ENCODE measurements at places on chromosomes 1 and 21.

- DNase-seq = no peak
Observed at GRCh38 chr1:228396770-228397662, 9.6 kb downstream of the TRIM11 start.

GRCh38 chr1:186927884-186928283 lies 99.1 kb downstream of the PLA2G4A start:
- no peak for DNase-seq

- no peak for DNase-seq
Observed at GRCh38 chr1:7621334-7622219, 149.5 kb upstream of the VAMP3 start.

GRCh38 chr1:212351588-212352362 lies 62.9 kb downstream of the PACC1 start:
- no peak for DNase-seq

GRCh38 chr1:94979656-94980581 lies 53.0 kb upstream of the CNN3 start:
- DNase-seq = no peak

DNA sequence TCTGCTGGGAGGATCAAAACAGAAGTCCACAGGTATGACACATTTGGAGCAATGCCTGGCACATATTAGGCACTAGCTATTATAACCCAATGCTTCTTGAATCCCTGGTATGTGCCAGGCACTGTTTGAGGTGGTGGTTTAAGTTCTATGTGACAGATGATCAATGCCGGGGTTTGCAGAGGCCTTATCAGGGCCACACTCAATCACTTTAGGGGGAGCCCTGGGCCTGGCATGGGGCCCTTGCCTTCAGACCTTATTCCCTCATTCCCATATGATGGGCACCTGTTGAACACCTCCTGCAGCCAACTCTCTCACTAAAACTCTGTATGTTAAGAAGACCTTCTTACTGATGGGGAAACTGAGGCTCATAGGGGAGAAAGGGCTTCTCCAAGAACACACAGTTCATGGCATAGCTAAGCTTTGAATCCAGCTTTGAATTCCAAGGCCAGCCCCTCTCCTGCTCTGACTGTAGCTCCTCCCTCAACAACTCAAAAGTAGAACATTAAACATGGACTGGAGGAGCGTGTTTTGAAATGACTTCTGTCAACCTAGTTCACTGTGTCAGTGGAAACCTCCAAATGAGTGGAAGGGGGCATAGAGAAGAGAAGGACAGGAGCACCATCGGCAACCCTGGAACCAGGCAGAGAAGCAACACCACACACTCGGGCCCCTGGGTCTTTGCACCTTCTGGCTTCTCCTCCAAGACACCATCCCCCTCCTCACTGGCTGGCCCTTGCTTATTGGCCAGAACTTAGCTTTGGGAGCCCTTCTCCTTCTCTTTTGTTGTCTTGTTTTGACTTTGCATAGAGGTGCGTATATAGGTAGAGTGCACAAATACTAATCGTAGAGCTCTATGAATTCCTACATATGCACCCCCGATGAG lies 6.6 kb upstream of the IFFO2 start:
- DNase-seq = no peak

- DNase-seq = no peak
Observed at GRCh38 chr1:183945428-183946319, 91.9 kb downstream of the COLGALT2 start.

DNA sequence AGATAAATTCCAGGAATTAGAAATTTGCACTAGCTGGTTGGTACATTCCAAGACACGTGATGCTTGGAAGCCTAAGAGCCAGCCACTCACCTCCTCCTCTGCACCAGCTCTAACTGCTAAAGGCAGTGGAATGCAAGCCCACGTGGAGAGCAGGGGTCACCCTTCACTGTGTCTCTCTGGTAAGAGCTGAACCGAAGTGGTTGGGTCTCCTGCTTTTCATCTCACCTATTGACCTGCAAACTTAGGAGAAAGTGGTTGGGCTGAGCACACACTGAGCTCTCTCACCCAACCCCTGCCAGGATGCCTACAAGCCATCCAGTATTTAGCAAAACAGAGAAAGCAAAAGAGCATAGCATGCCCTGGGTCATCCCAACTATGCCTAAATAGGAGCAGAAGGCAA lies 19.3 kb downstream of the HAO2 start:
- no peak for DNase-seq

GRCh38 chr1:168148916-168149315 lies 12.2 kb upstream of the GPR161 start:
- no peak for DNase-seq

- no peak for DNase-seq
Observed at GRCh38 chr1:115062542-115063004, 26.7 kb downstream of the TSPAN2 start.

- no peak for DNase-seq
Observed at GRCh38 chr1:110165761-110166231, 15.5 kb downstream of the SLC6A17 start.

DNA sequence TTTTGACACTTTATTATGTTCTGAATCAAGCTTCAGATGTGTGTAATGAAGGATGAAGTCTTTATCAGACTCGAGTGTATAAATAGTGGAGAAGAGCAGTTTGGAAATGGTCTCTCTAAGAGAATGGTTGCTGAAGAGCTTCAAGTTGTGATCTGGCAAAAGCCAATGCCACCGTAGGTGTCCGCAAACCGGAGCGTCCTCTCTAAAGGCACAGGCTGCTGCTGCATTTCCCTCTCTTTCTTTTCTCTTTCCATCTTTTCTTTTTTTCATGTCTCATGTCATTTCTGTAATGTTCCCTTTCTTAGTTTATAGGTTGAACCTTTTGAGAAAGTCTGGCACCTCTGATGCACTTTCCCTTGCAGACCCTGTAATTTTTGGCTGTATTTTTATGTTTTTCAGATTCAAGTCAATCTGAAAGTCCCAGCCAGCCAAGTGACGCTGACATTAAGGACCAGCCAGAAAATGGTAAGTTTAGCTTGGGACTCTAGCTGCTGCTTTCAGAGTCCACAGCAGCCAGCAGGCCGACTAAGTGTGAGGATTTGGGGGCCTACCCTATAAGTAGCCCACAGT lies 194.8 kb downstream of the NFIA start:
- no peak for DNase-seq
